Frontal cortex (tissue), 4 donors: ENCODE measurements at places on chromosomes 2 and 18. TPM values are rescaled to one million over a fixed set of nuclear protein-coding genes. Genes with fewer than 3 reads are reported as not detected.

GRCh38 chr2:218882866-218883366 lies 2.3 kb downstream of the WNT10A start:
- DNase-seq: no peak

GRCh38 chr18:57631697-57632096 lies 10.1 kb upstream of the NARS1 start:
- DNase-seq: no peak

DNA sequence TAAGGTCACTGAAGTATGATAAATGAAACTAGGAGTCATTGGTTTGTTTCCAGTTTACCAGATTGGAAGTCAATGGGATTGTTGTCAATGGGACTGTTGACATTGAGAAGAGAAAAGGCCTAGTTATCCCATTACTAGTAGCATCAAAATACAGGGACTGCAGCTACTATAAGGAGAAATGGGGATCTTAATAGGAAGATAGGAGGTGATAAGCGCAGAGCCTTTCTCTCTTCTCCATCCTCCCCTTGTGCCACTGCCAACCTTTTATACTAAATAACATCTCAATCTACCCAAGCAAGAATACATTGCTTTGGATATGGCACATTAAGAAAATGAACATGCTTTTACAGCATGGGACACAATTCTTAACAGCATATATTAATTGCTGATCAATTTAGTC lies 10.5 kb upstream of the BBS5 start:
- DNase-seq: no peak

Gene SPC25
- 5.3 TPM for total RNA-seq

DNA sequence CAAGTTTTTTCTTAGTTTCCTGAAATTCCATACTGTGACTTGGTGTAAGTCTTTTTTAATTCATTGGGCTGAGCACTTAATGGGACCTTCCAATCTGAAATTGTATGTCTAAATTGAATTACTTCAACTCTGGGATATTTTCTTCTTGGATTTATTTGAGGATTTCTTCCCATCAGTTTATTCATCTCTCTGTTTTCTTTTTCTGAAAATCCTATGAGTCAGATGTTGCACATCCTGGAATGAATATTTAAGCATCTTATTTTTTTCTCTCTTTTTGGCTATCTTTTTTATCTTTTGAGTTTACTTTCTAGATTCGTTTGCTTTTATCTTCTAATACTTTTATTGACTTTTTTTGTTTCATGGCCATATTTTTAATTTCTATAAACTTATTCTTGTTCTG lies 55.4 kb upstream of the ACYP2 start:
- no peak for DNase-seq

Gene CRYBA2
- total RNA-seq: not detected

Gene MROH2A
- not detected for total RNA-seq

DNA sequence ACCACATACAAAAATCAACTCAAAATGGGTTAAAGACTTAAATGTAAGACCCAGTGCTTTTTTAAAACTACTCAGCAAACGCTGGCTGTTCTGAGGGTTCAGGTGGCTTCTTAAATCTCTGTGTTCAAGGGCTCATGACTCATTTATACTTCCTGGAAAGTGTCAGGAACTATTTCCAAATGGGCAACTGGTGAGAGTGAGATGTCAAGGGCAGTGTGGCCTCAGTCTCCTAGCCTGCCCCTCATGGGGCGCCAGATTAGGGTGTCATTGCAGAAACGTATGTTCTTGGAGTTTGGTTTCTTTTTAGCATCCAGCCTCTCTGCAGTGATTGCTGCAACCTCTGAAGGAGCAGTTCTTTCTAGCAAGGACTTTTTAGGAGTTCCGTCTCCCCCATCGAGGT lies 485.4 kb downstream of the TNS1 start:
- no peak for DNase-seq

Gene RAB27B
- 33.0 TPM for total RNA-seq

DNA sequence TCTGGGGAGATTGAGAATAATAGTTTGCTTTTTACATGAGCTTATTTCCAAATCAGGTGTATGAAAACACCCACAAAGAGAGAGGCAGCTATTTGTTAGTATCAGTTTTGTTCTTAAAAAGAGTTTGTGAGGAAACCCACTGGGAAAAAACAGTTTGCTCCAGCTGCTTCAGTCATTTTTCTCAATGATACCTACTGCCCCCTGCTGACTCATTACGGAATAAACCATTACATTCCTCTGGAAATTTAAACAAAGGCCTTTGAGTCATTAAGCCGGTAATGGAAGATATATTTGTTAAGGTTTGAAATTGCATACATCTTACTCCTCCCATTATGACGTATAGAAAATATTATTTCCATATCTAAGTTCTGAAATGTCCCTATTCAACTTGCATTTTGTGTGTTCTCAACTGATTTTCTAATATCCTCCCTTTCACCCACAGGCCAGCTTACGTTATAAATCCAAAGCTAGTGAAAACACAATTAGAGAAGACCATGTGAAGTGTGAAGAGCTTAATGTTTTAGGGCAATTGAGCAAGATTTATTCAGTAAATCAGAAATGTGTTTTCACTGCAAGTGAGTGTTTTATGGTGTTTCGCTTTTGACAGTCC lies 761.6 kb downstream of the DSC3 start:
- DNase-seq: no peak

Gene RESP18
- 0.82 TPM for total RNA-seq

GRCh38 chr2:23532391-23533337 lies 147.7 kb downstream of the KLHL29 start:
- DNase-seq: no peak

Gene CEP68
- 46.5 TPM for total RNA-seq

- DNase-seq: no peak
Measured at GRCh38 chr2:23559561-23560239, 174.7 kb downstream of the KLHL29 start.

DNA sequence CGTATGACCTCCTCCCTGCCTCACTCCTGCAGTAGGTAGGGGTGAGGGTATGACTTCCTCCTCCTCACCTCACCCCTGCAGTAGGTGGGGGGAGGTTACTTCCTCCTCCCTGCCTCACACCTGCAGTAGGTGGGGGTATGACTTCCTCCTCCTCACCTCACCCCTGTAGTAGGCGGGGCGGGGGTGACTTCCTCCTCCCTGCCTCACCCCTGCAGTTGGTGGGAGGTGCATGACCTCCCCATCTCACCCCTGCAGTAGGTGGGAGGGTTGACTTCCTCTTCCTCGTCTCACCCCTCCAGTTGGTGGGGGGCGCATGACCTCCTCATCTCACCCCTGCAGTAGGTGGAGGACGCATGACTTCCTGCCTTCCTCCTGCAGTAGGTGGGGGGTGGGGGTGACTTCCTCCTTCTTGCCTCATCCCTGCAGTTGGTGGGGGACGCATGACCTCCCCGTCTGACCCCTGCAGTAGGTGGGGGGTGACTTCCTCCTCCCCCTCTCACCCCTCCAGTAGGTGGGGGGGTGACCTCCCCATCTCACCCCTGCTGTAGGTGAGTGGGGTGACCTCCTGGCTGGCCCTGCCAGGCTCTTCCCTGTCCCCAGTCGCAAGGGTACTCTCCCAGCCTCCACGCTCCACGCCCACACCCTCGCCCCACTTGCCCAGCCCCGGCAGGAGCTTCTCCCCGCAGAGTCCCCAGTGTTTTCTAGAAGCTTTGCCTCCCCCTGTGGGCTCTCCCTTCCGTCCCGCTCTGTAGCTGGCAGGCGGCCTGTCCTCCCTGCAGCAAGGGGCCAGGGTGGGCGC lies 39.3 kb downstream of the TSHZ1 start:
- DNase-seq: no peak

Gene AGXT
- not detected for total RNA-seq

DNA sequence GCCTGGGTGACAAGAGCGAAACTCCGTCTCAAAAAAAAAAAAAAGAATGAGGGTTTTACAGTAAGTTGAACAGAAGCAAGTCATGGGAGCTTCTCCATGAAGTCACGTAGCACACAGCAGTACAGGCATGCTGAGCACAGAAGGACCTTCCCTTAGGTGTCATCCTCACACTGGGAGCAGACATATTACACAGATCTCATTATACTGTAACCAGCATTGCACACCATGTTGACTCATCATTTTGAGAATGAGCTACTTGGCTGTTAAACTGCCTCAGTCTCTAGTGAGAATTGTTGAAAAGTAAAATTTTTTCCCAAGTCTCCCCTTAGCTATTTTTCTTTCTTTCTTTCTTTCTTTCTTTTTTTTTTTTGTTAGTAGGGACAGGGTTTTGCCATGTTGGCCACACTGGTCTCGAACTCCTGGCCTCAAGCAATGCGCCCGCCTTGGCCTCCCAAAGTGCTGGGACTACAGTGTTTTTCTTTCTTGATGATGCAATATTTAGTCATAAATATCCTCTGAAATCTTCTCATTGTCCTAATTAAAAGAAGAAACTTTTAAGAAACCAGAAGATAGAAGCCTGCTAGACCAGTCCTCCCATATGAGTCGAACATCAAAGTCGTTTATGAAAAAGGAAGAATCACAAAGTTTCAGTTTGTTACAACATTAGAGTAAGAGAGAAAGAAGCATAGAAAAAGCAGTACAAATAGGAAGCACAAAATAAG lies 37.9 kb upstream of the PPP1CB start:
- no peak for DNase-seq

DNA sequence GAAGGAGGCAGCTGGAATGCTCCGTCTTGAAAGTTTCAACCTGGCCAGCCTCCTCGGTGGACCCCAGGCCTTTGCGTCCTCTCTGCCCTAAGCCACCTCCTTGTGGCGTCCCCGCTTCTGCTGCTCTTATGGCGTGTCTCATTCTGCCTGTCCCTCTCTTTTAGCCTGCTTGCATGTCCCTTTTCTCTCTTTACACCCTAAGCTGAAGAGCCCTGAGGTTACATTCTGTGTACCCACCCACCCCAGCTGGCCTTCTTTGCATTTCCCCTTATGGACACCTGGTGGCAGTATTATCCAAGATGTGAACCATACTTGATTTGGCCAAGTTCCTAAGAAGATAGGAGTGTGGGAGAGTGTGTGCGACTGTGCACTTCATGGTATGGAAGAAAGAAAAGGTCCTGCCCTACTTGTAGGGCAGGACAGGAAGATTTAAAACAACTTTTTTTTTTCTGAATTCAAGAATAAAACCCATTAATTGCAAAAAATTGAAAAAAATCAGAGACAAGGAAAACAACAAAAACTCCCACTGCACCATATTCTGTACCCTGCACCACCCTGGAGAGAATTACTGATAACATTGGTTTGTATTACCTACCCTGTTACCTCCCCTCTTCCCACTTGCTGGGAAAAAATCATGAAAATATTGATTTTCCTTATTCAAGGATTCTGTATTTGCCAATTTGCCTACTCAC lies 77.4 kb downstream of the DYSF start:
- peak; percentile 48 for DNase-seq

Gene FIGN
- 1.2 TPM for total RNA-seq

DNA sequence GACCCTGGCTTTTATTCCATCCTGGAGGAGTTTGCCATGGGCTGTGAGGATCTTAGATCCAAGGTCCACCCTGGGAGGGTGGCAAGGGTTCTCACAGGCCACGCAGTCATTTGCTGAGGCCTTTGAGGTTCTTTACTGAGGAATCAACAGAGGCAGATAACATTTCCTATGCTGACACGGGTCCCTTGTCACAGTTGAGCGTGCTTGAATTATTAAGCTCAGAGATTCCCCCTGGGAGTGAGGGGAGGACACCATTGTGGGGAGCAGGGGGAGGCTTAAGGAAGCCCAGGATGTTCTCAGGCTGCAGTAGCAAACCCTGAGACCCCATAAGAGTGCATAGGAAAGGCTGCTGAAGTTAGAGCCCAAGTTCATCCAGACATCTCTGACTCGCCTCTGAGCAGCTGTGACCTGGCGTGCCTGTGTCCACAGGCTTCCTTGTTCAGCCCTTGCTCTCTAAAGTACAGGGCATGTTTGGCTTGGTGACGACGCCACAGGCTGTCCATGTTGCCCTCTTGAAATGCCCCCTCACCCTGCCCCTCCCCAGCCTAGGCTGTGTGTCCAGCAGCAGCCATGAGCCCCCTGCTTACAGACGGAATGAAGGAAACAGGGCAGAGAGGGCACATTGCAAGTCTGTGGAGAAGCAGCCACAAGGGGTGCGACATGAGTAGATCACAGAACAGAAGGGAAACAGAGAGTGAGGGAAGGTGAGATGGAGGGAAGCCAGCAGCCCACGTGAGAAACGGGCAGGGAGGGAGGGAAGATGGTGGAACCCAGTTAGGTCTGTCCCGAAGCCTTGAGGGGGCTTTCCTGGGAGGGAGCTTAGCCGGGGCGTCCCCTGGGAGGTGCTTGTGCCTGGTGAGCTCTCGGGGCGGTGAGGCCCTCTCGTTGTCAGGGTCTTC lies 34.0 kb downstream of the NAPG start:
- DNase-seq: no peak

Gene POU3F3
- total RNA-seq: 266 TPM

DNA sequence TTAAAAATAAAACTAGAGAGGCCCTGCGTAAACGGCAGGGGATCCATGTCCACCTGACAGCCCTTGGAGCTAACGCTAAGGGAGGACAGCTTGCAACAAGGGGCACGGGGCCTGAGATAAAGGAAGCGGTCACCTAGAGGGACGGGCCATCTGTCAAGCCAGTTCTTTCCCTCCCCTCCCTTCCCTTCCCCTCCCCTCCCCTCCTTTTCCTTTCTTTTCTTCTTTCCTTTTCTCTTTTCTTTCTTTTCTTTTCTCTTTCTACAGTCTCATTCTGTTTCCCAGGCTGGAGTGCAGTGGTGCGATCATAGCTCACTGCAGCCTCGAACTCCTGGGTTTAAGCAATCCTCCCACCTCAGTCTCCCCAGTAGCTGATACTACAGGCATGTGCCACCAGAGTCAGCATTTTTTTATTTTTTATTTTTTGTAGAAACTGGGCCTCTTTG lies 34.5 kb upstream of the CTAGE1 start:
- no peak for DNase-seq

DNA sequence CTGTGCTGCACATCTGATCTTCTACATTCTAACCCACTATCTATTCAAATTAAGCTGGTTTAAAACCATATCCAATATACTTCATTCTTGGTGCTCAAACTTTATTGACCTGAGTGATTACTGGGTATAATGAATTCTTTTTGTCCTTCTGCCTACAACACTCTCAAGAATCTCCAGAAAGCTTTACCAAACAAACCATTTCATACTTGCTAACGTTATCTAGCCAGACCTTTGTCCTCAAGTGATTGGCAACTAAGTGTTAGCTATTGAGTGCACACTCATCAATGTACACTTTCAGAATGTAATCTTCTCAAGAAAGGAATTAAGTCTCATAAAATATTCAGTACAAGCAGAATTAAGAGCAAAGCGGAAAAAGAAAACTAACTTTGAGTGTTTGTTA lies 1.4 kb downstream of the SUCLG1 start:
- DNase-seq: no peak
